ENCODE measurements at places on chromosomes 3 and 15.

DNA sequence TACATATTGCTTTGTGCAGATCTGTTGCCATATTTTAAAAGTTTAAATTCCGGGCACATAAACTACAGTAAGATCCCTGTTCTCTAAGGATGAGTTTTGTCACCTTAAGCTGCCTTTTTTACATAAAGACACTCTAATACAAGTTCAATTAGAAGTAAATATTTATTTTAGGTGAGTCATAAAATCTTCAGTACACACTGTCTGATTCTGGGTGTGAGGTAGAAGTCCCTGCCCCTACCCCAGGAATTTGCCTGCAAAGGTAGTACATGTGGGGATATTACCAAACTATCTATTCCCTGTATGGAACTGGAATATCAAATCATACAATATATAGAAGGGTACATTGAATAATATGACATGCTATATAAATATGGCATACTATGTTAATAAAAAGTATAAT lies 6.3 kb downstream of the SCG3 start:
- H3K27ac ChIP-seq, result no peak overlapping the region
- no peaks in the 10 kb centered on the region for H3K27me3 ChIP-seq
- H3K36me3 ChIP-seq, result no peaks in the 10 kb centered on the region
- no peaks in the 10 kb centered on the region for H3K4me1 ChIP-seq
- DNase-seq, result no peak
- H3K4me3 ChIP-seq, result no peak overlapping the region

DNA sequence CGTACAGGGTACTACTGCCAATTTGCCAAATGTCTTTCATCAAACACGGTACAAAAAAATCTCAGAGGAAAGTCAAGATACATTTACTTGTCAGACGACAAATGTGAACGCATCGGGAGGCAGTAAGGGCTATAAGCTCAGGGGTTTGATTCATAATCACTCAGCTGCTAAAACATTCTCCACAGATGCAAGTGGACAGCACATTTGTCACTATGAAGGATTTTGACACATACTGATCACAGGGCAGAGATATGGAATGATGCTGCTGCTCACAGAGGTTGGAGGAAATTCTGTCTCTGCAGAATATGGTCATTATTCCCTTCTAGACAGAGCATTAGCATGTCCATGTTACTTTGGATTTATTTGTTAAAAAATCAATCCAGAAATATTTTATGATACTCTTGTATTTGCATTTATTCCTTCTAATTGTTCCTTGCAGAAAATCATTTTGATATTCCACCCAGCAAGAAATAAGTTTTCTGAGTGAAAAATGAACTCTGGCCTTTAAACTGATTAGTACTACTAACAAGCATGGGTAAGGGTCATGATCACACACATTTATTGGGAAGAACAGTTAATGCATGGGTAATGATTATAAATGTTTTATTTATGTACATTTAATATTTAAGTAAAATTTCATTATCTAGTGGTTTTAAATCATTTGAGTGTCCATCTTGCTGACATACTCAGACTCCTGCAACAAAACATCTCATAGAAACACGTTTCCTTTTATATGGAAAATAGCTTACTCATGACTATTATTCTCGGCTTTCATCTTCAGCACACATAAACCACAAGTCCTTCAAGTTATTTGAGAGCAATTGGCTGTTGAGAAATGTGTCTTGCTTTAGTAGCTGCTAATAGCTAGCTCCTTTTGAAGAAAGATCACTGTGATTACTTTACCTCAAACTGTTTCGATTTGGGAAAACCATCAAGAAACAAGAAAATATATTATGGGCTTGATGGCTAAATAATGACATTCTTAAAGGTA lies 559.3 kb downstream of the MECOM start:
- no peak overlapping the region for H3K27ac ChIP-seq
- no peaks in the 10 kb centered on the region for H3K4me1 ChIP-seq
- no peaks in the 10 kb centered on the region for H3K36me3 ChIP-seq

GRCh38 chr3:43190670-43191069 lies 84.8 kb upstream of the POMGNT2 start:
- H3K4me3 ChIP-seq, result no peak overlapping the region
- H3K36me3 ChIP-seq, result no peaks in the 10 kb centered on the region
- no peak overlapping the region for H3K27ac ChIP-seq
- DNase-seq, result no peak

GRCh38 chr15:90043530-90044010 lies 42.4 kb downstream of the ZNF710 start:
- no peaks in the 10 kb centered on the region for H3K27me3 ChIP-seq
- DNase-seq, result no peak
- no peak overlapping the region for H3K4me3 ChIP-seq

- no peak for DNase-seq
- no peaks in the 10 kb centered on the region for H3K27me3 ChIP-seq
- no peaks in the 10 kb centered on the region for H3K36me3 ChIP-seq
- no peak overlapping the region for H3K27ac ChIP-seq
- no peaks in the 10 kb centered on the region for H3K4me1 ChIP-seq
Measured at GRCh38 chr3:165837801-165838200, 578 bp upstream of the BCHE start.

DNA sequence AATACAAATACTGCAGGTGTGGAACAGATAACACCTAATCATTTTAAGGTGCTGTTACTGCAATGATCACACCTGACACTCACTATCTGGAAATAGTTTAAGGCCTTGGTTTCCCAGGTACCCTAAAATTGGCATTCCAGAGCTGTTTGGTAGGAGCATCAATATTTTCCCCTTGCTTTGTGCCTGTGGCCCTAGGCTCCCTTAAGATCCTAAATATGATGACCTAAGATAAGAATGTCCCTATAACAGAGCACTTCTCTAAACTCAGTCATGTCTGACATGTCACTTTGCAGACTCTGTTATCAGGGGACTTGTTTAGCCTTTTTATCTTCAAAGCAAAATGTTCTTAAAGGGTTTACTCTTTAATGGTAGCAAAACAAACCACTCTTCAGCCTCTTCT lies 115.9 kb upstream of the STRIT1 start:
- no peaks in the 10 kb centered on the region for H3K36me3 ChIP-seq
- H3K4me3 ChIP-seq, result no peak overlapping the region
- H3K4me1 ChIP-seq, result no peaks in the 10 kb centered on the region
- H3K27me3 ChIP-seq, result no peaks in the 10 kb centered on the region
- no peak overlapping the region for H3K27ac ChIP-seq

- no peak overlapping the region for H3K27ac ChIP-seq
- no peak overlapping the region for H3K4me3 ChIP-seq
- no peaks in the 10 kb centered on the region for H3K27me3 ChIP-seq
- no peak for DNase-seq
- H3K4me1 ChIP-seq, result no peaks in the 10 kb centered on the region
Measured at GRCh38 chr3:162847511-162847910, 1350.9 kb downstream of the OTOL1 start.

- no peaks in the 10 kb centered on the region for H3K36me3 ChIP-seq
- no peaks in the 10 kb centered on the region for H3K27me3 ChIP-seq
- DNase-seq, result no peak
- no peaks in the 10 kb centered on the region for H3K4me1 ChIP-seq
- H3K4me3 ChIP-seq, result no peak overlapping the region
Measured at GRCh38 chr3:137325170-137325569, 367.4 kb downstream of the IL20RB start.

DNA sequence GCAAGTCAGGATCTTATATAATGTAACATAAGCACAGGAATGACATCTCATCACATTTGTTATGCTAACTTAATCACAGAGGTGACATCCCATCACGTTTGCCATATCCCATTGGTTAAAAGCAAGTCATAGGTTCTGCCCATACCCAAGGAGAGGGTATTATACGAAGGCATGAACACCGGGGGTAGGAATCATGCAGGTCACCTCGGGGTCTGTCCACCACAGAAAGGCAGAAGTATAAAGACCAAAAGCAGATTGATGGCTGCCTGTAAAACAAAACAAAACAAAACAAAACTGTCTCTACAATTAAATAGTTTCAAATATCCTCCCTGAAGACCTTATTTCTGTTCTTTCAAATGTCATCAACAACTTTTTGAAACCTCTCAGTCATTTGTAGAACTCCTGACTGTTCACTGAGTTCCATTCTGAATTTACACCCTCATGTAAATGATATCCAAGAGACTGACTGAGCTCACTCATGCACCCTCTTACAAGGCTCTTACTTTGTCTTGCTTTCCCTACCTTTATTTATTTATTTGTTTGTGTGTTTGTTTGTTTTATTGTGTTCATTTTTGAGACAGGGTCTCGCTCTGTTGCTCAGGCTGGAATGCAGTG lies 22.7 kb upstream of the ZNF639 start:
- no peaks in the 10 kb centered on the region for H3K4me1 ChIP-seq
- H3K36me3 ChIP-seq, result no peaks in the 10 kb centered on the region
- H3K27me3 ChIP-seq, result no peaks in the 10 kb centered on the region
- no peak for DNase-seq

DNA sequence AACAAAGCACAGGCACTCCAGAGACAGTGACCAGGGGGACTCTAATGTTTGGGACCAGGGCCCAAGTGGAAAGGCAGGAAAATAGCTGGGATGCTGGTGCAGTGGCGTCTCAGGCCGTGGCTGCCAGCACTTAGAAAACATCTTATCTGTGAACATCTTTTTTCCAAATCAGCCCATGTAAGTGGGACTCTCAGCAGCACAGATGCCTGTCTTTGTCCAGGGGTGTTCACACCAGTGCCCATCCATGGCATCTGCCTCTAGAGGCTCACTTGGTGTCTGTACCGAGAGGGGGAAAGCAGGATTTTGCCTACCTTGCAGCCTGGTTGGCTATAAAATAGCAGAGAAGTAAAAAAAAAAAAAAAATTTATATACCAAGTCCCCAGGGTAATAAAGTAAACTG lies 26.7 kb downstream of the SLC12A8 start:
- no peak overlapping the region for H3K27ac ChIP-seq
- peaks cover 9% of the 10 kb centered on the region for H3K36me3 ChIP-seq
- H3K4me1 ChIP-seq, result peaks cover 7% of the 10 kb centered on the region
- H3K4me3 ChIP-seq, result no peak overlapping the region

DNA sequence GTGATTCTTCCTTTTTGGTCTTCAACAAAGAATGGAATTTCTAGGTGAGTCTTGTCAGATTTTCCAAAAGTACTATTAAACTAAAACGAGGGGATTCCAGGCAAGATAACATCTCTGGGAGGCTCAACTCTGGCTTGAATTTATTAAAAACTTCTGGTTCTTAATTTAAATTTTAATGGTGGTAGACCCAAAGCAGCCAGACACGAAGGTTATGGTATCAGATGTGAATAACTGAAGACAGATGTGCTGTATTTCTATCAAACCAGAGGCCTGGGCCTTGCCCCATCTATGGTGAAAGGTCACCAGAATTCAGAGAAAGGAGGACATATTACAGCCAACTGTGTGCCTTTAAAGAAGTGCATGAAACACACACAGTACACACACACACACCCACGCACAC lies 283.2 kb upstream of the ICE2 start:
- H3K27ac ChIP-seq, result no peak overlapping the region
- no peaks in the 10 kb centered on the region for H3K27me3 ChIP-seq
- H3K36me3 ChIP-seq, result no peaks in the 10 kb centered on the region
- H3K4me1 ChIP-seq, result peaks cover 12% of the 10 kb centered on the region
- no peak overlapping the region for H3K4me3 ChIP-seq
- no peak for DNase-seq

- H3K27me3 ChIP-seq, result no peaks in the 10 kb centered on the region
- no peak overlapping the region for H3K27ac ChIP-seq
Measured at GRCh38 chr3:17354341-17354740, 388.1 kb downstream of the TBC1D5 start.

DNA sequence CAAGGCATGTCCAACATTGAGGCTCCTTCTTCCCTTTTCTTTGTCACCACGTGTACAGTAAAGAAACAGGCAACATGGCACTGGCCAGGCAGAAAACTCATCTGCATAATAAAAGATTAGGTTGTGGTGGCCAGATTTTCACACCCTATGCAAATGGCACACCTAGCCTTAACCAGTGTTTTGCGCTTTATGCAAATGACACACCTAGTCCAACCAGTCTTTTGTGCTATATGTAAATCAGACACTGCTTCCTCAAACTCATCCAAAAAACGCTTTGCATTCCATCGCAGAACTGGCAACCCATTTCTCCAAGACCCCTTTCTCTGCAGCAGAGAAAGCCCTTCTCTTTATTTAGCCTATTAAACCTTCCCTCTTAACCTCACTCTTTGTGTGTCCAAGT lies 109.1 kb downstream of the ZNF385D start:
- H3K27me3 ChIP-seq, result no peaks in the 10 kb centered on the region
- H3K4me3 ChIP-seq, result no peak overlapping the region
- peaks cover 12% of the 10 kb centered on the region for H3K4me1 ChIP-seq
- H3K36me3 ChIP-seq, result no peaks in the 10 kb centered on the region
- DNase-seq, result no peak
- no peak overlapping the region for H3K27ac ChIP-seq

DNA sequence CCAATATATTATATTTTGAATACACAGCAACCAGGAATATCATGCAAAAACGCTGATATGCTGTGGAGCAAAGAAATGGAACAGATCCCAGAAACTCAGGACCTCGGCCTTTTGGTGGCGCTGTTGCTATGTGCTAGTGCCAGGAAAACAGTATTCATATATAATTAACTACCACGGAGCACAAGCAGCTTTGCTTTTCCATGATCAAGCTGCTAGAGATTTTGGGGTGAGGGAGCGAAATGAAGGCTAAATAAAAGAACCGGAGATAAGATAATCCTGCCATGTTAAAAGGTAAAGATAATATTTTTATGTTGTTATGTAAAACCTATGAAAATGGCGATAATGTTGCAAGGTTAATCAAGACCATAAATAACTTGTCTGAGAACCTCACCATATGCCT lies 157.7 kb upstream of the FAM3D start:
- no peak overlapping the region for H3K27ac ChIP-seq
- H3K4me3 ChIP-seq, result no peak overlapping the region
- no peaks in the 10 kb centered on the region for H3K36me3 ChIP-seq

DNA sequence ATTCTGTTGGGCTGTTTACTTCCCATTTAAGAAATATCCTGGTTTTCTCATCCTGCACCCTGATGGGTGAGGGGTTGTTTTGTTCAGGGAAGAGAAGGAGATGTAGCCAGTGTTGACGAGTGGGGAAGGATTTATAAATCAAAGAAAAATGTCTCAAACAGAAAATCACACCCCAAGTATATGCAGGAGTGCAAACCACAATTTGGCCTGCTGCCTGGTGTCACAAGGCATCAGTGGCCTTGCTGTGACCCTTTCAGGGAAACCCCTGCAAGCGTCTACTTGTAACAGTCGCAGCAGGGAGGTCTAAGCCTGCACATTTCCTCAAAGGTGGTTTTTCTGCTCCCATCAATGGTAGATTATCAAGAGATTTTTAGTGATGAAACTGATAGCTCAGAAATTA lies 132.6 kb upstream of the LRRN1 start:
- no peaks in the 10 kb centered on the region for H3K27me3 ChIP-seq
- DNase-seq, result no peak
- no peaks in the 10 kb centered on the region for H3K4me1 ChIP-seq
- no peak overlapping the region for H3K27ac ChIP-seq

DNA sequence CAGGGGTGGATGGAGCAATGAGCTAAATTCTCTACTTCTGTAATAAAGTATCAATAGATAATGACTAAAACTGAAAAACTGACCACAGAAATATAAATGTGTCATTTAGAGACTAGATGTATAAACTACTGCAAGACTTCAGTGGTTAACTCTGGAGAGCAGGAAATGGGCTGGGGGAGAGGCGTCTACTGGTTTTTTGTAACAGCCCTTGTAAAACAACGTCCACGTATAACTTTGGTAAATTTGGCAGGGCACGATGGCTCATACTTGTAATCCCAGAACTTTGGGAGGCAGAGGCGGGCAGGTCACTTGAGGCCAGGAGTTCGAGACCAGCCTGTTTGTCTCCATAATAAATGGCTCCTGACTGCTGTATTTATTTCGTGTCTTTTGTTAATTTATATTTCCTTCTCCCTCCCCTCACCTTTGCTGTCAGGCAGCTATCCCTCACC lies 12.5 kb downstream of the RAB27A start:
- no peak overlapping the region for H3K4me3 ChIP-seq
- H3K27me3 ChIP-seq, result no peaks in the 10 kb centered on the region
- no peak overlapping the region for H3K27ac ChIP-seq
- H3K4me1 ChIP-seq, result no peaks in the 10 kb centered on the region
- no peak for DNase-seq
